Central memory CD4-positive, alpha-beta T cell (primary cell): ENCODE measurements at places on chromosomes 3 and 15.
A peak's percentile ranks its signal among the peaks of the same experiment; 100 is the strongest.

GRCh38 chr15:87589134-87589533 is 667.4 kb downstream of the NTRK3 start:
- DNase-seq = no peak

DNA sequence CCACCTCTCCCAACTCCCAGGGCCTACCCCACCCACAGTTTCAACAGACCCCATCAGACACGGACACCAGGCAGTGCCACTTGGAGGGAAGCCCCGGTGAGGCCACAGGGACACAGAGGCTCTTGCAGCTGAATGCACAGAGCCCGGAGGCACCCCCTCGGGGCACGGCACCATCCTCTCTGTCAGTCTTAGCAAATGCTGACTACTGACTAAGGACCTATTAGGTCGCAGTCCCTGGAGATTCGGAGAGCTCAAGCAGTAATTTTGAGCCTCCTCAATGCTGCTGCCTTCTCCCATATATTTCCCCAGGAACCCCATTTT is 79.9 kb downstream of the VGLL4 start:
- DNase-seq = no peak

DNA sequence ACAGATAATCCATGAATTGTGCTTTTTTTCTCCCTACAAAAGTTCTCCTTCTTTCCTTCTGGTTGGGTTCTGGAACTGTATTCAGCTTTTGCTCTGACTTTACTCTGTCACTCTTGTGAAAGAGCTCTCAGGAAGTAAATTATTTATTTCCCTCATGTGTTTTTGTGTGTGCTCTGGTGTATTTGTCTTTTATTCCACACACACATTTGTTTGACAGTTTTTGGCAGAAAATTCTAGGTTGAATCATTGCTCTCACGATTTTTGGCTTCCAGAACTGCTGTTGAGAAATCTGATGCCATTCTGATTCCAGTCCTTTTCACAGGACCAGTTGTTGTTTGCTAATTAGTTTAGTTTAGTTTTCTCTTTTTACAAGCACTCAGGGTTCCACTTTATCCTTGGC is 172.8 kb downstream of the PLCH1 start:
- no peak for DNase-seq

DNA sequence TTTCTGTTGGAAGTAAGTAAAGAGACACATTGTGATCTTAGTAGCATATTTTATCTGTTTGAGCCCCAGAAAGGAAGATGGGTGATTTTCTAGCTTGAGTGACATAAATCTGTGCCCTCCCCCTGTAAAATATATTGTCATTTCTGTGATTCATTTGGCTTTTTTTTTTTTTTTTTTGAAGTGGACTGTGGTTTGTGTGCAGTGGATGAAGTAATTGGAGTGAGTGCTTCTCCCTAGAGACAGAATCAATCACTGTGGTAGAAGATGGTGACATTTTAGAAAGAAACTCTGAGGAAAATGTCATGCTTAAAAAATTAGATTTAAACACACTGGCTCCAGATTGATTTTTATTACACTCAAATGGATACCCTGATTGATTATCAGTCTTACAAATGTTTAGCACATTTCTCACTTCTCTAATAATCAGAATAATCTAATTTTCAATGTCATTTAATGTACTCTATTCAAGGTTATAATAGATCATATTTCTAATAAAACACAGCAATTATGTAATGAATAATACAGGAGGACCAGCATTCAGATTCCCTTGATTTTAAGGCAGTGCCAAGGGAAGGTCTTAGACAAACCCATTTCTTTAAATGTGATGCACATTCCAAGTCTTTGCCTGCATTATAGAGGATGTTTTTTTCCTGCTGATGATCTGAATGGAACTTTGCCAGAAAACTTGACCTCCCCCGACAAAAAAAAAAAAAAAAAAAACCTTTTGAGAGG is 116.6 kb downstream of the TOP2B start:
- no peak for DNase-seq

DNA sequence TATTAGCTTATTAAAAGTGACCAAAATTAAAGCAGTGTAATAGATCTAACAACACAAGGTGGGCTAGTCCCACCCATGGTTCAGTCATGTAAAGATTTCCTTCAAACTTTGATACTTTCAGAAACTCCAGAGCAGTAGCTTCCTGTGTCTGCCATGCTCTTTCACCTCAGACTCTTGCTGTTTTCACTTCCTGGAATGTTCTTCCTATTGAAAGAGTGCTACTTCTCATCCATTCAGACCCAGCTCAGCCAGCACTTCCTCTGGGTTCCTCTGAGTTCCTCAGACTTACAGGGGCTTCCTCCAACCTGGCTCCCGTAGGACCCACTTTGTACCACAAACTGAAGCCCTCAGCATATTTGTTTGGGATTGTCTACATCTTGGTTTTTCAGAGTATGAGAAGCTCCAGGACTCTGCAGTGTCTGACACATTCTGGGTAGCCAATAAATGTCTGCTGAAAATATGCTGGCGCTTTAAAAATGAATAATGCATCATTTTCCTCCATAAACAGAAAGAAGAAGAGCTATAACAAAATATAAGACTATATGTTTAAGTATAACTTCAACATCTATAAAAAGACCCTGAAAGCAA is 18.0 kb downstream of the NCEH1 start:
- no peak for DNase-seq

- DNase-seq = no peak
Observed at GRCh38 chr3:155946178-155946577, 75.7 kb downstream of the GMPS start.

DNA sequence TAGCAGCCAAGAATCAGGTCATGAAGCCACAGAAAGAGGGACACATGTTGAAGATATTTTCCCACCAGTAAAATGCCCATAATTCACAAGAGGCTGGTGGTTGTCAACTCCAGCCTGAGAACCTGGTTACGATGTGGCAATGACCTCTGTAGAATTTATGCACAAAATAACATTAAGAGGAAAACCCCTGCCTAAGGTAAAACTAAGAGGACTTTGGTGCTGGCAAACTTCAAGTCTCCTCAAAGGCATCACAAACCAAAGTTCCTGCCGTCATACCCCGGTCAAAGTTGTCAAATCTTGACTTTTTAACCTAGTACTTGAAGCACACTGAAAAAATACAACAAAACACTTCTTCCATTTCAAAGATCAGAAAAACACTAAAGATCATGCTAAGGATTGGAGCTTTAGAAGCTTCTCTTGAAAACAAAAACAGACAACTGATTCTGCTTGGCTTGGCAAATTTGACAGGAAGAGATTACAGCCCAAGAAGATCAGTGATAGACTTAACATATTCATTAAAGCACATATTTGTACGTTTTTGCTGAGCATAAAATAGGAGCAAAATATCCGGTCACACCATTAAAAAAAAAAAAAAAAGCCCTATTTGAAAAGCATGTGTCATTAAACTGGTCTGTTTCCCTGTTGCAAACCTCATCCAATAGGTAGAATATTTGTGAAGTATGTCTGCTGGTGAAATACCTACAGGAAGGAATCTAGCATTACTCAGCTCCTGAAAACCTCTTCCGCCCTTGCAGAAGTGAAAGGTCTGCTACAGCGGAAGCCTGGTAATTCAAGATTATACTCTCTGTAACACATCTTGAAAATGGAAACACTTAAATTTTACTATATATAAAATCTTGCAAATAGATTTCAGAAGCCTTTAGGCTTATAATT is 22.8 kb downstream of the EIF4E3 start:
- peak; percentile 62 for DNase-seq

DNA sequence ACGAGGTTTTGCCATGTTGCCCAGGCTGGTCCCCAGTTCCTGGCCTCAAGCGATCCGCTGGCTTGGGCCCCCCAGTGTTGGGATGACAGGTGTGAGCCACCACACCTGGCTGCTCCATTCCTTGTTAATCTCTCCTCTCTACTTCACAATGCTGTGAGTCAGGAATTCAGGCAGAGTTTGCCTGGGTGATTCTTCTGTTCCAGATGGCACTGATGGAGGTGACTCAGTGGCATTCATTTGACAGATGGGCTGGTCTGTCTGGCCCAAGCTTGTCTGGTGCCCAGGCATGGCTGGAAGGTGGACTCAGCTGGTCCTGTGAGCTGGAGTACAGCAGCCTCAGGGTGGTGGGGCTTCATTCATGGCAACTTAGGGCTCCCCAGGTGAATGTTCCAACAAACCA is 43.2 kb downstream of the SLC6A20 start:
- DNase-seq = no peak

DNA sequence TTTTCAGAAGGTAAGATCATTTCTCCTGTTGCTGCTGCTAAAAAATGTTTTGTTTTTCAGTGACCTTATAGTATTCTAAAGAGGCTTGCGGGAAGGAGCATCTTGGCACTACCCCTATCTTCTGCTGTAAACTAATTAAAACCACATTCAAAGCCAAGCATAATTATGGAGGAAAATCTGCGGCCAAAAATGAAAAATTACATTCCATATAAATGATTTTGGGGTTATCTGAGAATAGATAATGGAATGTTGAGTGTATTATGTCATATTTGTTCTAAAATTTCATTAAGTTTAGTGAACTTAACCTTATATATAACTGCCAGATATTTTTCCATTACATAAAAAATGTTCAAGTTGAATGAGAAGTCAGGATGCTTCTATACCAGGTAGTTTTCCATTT is 170.4 kb upstream of the TMC3 start:
- DNase-seq = no peak

DNA sequence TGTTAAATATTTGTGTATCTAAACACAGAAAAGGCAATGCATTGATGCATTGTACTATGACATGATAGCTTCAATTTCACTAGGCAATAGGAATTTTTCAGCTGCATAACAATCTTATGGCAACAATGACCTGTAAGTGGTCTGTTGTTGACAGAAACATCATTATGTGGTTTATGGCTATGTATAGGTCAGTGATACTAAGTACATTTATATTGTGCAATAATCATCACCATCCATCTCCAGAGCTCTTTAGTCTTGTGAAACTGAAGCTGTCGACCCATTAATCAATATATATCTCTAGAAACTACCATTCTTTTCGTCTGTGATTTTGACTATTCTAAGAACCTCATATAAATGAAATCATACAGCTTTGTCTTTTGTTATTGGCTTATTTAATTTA is 200.1 kb upstream of the ZNF717 start:
- DNase-seq = no peak

DNA sequence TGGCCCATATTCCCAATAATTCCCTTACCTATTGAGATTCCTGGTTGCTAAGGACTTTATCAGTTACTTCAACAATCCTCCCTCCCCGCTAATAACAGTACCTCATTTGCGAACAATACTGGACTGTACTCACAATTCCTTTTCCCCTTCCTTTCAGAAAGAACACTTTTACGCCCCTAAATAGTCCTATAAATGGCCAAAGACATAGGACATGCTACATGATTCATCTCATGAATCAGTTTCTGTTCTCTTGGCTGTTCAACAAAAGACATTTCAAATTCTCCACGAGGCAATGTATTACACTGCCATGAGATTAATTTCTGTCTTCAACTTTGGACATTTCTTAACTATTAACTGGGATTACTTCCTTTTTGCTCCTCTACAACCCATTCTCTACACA is 264.4 kb downstream of the TIGIT start:
- no peak for DNase-seq

- no peak for DNase-seq
Observed at GRCh38 chr3:71029770-71030169, 553.8 kb downstream of the FOXP1 start.

GRCh38 chr3:62562596-62562995 is 189.2 kb upstream of the FEZF2 start:
- DNase-seq = no peak

DNA sequence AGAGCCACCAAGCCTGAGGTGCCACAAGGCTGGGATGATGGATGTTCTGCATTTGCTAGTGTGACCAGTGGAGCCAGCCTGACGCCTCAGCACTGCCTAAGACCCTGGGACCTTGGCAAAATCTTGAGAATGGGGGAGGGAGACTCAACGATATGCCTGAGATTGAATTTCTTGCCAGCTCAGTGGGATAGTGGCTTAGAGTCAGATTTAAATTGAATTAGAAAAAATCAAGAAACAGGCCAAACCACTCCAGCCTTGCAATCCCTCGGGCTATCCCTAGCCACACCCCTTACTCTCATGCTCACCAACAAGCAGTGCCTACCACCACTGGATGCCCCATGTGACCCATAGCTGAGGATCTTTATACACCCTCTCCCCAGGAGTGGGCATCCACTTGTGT is 18.7 kb upstream of the PDE8A start:
- DNase-seq = no peak

- DNase-seq = no peak
Observed at GRCh38 chr3:99232696-99233095, 331.2 kb upstream of the DCBLD2 start.

GRCh38 chr3:192077795-192078497 is 617.0 kb downstream of the PYDC2 start:
- DNase-seq = no peak

DNA sequence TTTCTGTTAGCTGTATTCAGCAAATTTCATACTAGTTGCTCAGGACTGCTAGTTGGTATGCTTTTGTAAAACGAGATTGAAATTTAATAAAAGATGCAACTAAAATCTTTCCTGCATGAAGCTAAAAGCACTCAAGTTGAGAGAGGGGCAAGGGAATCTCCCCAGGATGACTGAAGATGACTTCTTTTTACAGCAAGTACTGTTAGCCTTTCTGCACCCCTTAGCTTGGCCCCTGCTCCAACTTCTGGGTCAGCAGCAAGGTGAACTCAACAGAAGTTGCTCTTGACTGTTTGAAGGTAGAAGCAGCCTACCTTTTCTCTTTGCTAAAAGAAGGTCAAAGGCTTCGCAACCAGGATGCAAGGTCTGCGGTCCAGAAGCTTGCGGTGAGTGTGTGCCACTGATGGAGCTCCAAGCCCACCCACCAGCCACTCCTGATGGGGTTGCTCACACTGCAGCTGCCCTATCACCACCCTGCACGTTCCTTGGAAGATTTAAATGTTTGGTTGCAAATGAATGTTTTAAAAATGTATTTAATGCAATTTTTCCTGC is 32.5 kb downstream of the NME9 start:
- no peak for DNase-seq

DNA sequence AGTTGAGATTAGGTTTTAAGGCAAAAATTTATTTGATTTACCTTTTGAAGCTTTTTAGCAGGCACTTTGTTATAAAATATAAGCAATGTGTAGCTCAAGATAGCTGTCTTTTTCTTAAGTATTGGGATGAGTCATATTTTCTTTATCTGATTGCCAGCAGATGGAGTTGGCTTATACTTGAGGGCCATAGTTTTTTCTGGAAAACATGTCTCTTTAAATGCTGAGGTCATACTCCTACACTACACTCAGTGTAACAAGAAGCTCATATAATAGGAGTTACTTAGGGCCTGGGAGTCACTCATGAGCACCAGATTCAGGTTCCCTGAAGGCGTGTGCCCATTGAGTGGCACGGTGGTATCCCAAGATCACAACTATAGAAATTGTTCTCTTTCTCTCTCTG is 579.8 kb downstream of the EDEM1 start:
- no peak for DNase-seq
